ENCODE measurements at places on chromosomes 2 and 18. TPM values are rescaled to one million over a fixed set of nuclear protein-coding genes. Genes with fewer than 3 reads are reported as not detected.
A peak's percentile ranks its signal among the peaks of the same experiment; 100 is the strongest.

HRH4 gene
- 0.37 TPM for total RNA-seq

GRCh38 chr2:238868067-238868524, 20.2 kb downstream of the TWIST2 start:
- peak; percentile 26 for DNase-seq
- H3K4me1 ChIP-seq = peaks cover 64% of the 10 kb centered on the region
- H3K4me3 ChIP-seq = no peak overlapping the region
- H3K27ac ChIP-seq = peak overlapping the region; percentile 71
- no peaks in the 10 kb centered on the region for H3K27me3 ChIP-seq
- no peaks in the 10 kb centered on the region for H3K36me3 ChIP-seq

DNA sequence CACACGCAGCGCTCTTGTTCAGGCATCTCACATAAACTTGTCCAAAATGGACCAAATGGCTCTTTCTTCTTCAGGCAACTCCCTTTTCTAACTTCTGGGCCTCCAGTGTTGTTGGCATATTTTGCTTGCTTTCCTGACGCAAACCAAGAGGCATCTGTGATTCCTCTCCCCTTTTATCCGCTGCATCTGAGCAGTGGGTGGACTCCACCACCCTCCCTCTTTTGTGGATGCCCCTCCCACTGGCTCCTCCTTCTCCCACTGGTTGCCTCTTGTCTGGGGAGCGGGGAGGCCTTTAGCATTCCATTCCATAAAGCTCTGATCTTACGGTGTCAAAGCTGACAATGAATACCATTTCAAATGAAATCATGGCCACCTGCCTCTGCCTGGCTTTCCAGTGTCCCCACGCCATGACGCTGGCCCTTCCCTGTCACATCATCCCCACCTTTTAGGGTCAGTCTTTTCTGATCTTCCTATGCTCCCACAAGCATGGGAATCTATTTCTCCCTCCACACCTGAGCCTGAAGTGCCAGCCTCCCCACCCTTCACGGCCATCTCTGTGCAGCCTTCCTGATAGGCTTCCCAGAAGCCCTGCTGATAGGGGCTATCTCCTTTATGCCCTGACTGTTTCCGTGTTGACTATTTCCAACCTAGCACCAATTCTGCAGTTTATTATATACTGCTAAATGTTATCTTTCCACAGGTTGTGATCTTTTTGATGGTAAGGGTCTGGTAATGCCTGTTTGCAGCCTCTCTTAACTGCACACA, 51.5 kb downstream of the RPL37A start:
- no peaks in the 10 kb centered on the region for H3K27me3 ChIP-seq
- H3K4me1 ChIP-seq = peaks cover 59% of the 10 kb centered on the region
- peak overlapping the region; percentile 62 for H3K27ac ChIP-seq
- H3K4me3 ChIP-seq = no peak overlapping the region
- H3K36me3 ChIP-seq = no peaks in the 10 kb centered on the region

DNA sequence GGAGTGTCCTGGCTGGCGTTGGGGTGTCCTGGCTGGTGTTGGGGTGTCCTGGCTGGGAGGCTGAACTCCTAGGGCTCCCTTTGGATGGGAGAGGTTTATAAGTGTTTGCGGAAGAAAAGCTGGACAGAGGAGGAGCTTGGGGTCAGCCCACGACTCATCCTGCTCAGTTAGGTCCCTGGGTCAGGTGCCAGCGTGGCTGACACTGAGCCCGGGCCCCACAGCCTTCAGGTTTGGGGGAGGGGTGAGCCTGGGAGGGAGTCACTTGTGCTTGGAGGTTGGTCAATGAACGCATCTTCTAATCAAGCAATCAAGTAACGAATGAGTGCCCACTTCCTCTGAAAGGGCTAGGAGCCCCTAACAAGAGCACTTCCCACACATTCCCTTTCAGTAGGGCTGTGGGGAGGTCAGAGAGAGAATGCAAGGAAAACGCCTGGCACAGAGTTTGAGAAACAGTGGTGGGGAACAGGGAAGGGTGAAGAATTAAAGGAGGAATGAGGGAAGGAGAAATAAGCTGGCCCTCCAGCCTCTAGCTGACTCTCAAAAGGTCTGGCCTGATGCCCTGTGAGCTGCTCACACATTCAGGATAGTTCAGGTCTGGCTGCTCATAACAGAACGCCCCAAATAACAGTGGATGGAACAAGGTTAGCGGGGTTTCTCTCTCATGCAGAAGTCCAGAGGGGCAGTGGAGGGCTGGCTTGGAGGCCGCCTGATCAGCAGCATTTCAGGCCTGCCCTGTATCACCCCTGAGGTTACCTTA, 670 bp downstream of the KCNIP3 start:
- no peak for DNase-seq
- H3K27ac ChIP-seq = no peak overlapping the region
- H3K4me1 ChIP-seq = peaks cover 9% of the 10 kb centered on the region
- H3K27me3 ChIP-seq = no peaks in the 10 kb centered on the region
- no peak overlapping the region for H3K4me3 ChIP-seq

DNA sequence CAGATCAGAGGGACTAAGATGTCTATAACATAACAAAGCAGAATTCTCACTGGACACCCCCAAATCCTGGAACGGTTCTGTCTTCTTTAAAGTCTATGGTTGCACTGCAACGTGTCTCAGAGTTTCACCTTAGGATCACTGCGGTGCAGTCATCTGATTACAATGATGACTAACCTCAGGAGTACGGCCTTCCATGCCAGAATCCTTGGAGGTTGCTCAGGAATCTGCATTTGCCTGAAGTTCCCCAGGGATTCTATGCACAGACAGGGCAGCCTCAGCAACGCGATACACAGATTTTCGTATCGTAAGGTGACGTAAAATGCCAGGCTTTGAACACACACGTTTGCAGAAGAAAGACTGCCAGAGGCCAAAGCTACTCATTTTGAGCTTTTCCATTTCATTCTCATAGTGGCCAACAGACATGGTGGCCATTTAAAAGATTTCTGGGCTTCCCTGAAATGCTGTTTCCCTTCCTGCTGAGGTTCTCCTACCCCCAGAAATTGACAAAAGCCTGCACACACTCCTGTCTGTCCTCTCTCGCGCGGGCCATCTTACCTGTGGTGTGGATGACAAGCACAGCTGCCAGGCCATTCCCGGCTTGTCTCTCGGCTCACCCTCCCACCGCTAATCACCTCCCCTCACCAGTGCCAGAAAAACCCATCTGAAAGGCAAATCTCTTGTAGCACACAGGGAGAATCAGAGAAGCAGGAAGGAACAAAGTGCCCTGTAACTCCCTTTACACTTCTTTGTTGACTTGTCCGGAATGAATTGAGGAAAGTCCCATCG, 148.8 kb downstream of the ACKR3 start:
- H3K27ac ChIP-seq = no peak overlapping the region
- no peak overlapping the region for H3K4me3 ChIP-seq
- no peaks in the 10 kb centered on the region for H3K36me3 ChIP-seq
- H3K4me1 ChIP-seq = peaks cover 20% of the 10 kb centered on the region
- peaks cover 5% of the 10 kb centered on the region for H3K27me3 ChIP-seq
- DNase-seq = no peak

- DNase-seq = no peak
- H3K4me3 ChIP-seq = no peak overlapping the region
- no peak overlapping the region for H3K27ac ChIP-seq
- H3K36me3 ChIP-seq = no peaks in the 10 kb centered on the region
- H3K4me1 ChIP-seq = no peaks in the 10 kb centered on the region
Measured at GRCh38 chr2:12161085-12161484, 414.7 kb downstream of the LPIN1 start.
